ENCODE measurements at places on chromosomes 5 and 9. TPM values are rescaled to one million over a fixed set of nuclear protein-coding genes. Genes with fewer than 3 reads are reported as not detected.

BARHL1 gene
- total RNA-seq, result not detected

AFAP1L1 gene
- total RNA-seq, result 26.9 TPM

LCN9 gene
- total RNA-seq, result not detected

CDC20B gene
- total RNA-seq, result 0.35 TPM

PCDH1 gene
- total RNA-seq, result 31.3 TPM

COL27A1 gene
- total RNA-seq, result 52.9 TPM

FAM169A gene
- 0.51 TPM for total RNA-seq

PPIP5K2 gene
- total RNA-seq, result 44.1 TPM

LAMC3 gene
- total RNA-seq, result 3.1 TPM

ELOVL7 gene
- total RNA-seq, result 1.5 TPM

SLIT3 gene
- total RNA-seq, result 32.1 TPM

EXOC3 gene
- total RNA-seq, result 43.3 TPM

IFNB1 gene
- not detected for total RNA-seq

ENC1 gene
- 3.3 TPM for total RNA-seq

FOXD1 gene
- total RNA-seq, result not detected

PTPN3 gene
- 1.5 TPM for total RNA-seq

SLC6A18 gene
- not detected for total RNA-seq

WDR55 gene
- 5.9 TPM for total RNA-seq

EDIL3 gene
- 15.1 TPM for total RNA-seq

DIRAS2 gene
- total RNA-seq, result 1.2 TPM

TRIM7 gene
- total RNA-seq, result 1.2 TPM

FANCG gene
- 1.8 TPM for total RNA-seq

CAMK4 gene
- total RNA-seq, result 1.1 TPM

PLPP7 gene
- total RNA-seq, result 7.4 TPM

SARDH gene
- not detected for total RNA-seq

SHOC1 gene
- total RNA-seq, result not detected

NUDCD2 gene
- 9.2 TPM for total RNA-seq

Data from uterus (tissue), 4 donors.